Stimulated activated CD4-positive, alpha-beta T cell treated with anti-CD3 and anti-CD28 coated beads, Interleukin-1b, Interleukin-23, amount 100 ng/mL, for 1 hour (primary cell): ENCODE measurements at places on chromosomes 5 and 9.

GRCh38 chr9:18739641-18740318 is 265.8 kb downstream of the ADAMTSL1 start:
- DNase-seq = no peak

DNA sequence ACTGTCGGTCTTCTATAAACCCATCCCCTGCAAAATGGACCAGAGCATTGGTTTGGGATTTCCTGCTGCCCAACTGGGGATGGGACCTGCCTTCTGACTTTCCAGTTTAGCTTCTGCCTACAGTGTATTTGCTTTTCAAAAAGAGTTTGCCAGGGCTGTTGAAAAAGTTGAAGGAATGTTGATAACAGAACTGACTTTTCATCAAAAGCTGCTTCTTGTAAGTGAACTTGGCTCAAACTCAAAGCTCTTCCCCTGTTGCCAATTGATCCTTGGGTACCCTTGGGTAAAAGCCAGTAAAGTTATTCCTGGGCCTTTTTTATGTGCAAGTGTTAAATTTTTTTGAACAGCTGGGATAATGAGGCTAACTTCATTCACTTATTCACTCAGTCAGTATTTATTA is 142.9 kb upstream of the SLC30A5 start:
- no peak for DNase-seq

DNA sequence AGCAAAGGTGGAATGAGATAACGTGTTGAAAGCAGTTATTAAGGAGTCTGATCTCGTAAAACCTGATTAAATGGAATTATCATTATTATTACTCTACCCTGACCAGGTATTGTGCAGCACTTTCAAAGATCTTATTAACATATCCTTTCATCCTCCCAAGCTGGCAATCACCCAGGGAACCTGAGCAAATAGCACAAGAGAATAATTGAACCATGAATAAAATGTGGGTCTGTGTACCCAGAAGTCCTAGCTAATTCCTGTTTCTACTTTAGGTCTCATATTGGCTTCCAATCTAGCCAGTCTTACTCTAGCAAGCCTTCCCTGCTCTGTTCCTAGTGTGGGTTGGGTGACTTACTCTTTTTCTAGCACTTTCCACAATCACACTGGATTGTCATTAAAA is 162.2 kb upstream of the STK32A start:
- DNase-seq = no peak

GRCh38 chr9:125739436-125739835 is 7.7 kb upstream of the PBX3 start:
- no peak for DNase-seq

DNA sequence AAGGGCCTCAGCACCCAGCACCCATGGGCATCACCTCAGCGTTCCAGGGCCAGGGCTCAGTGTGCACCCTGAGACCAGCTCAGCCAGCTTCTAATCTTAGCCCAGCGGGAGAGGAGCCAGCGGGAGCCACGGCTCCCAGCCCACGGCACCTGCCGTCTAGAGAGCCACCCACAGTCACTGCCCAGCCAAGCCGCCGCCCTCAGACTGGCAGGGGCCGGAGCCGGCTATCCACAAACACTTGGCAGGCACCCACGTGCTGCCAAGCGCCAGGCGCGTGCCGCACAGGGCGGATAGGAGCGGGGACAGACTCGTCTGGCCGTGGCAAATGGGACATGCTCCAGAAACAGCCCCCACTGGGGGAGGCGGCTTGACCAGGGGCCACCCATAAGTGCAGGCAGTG is 18.6 kb downstream of the BRD3 start:
- DNase-seq = no peak

- no peak for DNase-seq
These were observed 615 bp downstream of the RACK1 start for GRCh38 chr5:181243018-181243563.

GRCh38 chr9:23492126-23493002 is 333.7 kb downstream of the ELAVL2 start:
- DNase-seq = no peak

- DNase-seq = no peak
These were observed 31.0 kb upstream of the NFIB start for GRCh38 chr9:14344941-14345353.

DNA sequence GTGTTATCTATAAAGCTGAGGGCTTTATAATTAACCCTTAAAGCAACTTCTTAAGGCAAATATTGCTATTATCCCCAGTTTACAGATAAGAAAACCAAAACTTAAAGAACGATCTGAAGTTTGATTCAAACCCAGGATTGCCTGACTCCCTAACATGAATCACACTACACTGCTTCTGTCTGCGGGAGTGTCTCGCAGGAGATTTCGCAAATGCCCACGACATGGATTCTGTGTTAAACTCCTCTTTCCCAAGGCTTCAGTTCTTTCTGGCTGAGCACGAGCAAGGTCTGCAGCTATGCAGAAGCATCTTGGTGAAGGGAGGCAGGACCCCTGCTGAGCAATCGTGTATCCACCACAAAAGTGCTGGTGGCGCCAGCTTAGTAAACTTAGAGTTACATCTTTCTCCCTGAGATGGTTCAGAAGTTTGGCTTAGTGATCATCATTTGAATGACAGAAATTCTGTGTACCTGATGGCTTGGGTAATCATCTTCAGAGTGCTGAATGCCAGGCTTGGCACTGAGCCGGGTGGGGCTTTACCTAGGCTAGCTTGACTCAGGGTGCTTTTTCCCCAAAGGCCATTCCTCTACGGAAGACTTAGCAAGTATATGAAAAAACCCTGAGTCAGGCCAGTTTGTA is 81.4 kb upstream of the PIK3R1 start:
- no peak for DNase-seq

DNA sequence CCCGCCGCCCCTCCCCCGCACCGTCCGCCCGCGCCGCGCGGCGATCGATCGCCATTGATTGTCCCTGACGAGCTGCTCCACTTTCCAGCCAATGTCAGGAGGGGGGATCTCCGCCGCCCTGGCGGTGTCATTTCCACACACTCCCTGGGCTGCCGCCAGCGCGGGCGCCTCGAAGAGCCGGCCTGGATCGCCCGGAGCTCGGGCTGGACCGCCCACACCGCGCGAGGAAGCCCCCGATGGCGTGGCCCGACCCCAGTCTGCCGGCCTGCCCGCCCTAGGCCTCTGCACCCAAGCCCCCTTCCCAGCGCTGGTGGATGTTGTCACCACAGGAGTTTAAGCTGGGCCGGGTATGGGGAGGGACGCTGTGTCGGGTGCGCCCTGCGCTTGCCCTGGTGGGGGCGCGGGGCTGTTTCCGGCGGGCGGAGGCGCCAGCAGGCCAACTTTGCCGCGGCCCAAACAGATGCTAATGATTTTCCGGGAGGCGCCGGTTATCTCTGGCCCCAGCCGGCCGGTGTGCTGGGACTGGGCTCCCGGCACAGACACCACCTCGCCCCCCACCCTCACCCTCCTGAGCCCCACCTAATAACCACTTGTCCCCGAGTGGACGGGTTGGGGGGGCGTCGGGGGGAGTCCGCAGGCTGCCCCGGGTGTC is 10.6 kb upstream of the CXXC5 start:
- no peak for DNase-seq

DNA sequence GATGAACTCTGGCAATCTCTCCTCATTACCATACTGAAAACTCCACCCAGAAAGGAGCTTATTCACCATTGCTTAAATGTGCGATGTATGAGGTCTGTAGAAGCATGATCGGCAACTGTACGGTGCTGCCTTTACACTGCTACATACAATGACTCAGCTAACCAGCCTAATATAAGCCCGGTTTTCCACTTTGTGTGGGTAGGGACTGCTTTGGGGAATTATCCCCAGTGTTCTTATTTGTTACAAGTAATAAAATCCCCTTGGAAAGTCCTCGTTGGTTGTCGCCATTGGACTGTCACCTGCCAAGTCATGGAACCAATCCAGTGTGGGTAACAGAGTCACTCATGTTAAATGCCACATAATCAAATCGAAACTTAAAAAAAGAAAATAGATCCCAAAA is 23.5 kb upstream of the TENT2 start:
- DNase-seq = no peak

- no peak for DNase-seq
These were observed 113.4 kb downstream of the PAPPA start for GRCh38 chr9:116267021-116267420.

GRCh38 chr5:77015938-77016569 is 14.2 kb upstream of the AGGF1 start:
- DNase-seq = no peak

DNA sequence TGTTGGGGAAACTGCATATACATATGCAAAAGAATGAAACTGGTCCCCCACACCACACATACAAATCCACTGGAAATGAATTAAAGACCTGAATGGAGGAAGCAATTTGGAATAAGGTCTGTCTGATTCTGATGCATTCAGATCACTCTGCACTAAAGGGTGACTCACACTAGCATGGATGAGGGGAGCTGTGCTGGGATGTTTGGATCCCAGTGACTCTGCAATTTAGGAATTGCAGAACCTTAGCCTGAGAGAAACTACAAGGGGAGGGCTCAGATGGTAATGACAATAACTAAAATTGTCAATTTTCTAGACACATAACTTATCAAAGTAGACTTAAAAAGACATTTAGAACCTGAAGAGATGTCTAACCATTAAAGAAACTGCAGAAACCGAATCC is 312.0 kb downstream of the CDK5RAP2 start:
- no peak for DNase-seq

- no peak for DNase-seq
These were observed 89.5 kb upstream of the GRIA1 start for GRCh38 chr5:153400931-153401330.

GRCh38 chr5:142420561-142421227 is 95.9 kb upstream of the SPRY4 start:
- DNase-seq = no peak

- no peak for DNase-seq
These were observed 540.3 kb downstream of the GABRG2 start for GRCh38 chr5:162607879-162608278.

DNA sequence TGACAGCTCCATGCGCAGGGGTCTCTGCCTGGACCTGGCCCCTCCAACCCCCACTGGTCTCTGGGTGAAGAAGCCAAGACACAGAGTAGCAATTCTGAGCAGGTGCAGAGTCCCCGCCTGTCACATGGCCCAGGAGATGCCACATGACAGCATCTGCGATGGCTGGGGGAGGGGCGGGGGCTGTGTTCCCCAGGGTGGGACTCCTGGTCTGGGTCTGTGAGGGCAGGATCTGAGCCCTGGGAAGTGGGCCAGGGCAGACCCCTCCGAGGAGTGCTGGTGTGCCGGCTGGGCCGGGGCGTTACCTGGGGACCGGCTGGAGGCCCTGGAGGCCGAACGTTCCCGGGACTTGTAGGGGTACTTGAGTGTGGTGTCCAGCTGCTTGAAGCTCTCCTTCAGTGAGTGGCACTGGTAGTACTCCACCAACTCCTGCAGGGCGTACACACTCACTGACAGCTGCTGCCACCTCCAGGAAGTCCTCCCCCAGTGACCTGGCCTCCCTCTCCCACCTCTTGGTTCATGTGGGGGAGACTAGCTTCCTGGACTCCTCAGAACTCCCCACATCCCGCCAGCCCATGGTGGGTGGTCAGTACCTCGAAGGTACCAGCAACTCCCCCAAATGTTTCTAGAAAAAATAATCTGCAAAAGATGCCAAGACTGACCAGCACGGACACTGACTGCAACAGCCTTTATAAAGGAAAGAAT is 32.1 kb upstream of the SARDH start:
- DNase-seq = no peak

- DNase-seq = no peak
These were observed 373.3 kb downstream of the ARHGEF28 start for GRCh38 chr5:73999297-73999696.

GRCh38 chr5:180718810-180719453 is 20.9 kb downstream of the OR2Y1 start:
- peak; percentile 14 for DNase-seq

GRCh38 chr9:94084314-94084713 is at the start of gene PTPDC1:
Gene PTPDC1 (plus strand): TSS chr9:94084464. CDS start chr9:94084531, 67 bp downstream.
- no peak for DNase-seq

GRCh38 chr5:58185397-58185796 is 274.5 kb downstream of the PLK2 start:
- DNase-seq = no peak

GRCh38 chr9:81826517-81826906 is 101.7 kb upstream of the SPATA31D4 start:
- DNase-seq = no peak
